ENCODE measurements at places on chromosomes 3 and 15.

DNA sequence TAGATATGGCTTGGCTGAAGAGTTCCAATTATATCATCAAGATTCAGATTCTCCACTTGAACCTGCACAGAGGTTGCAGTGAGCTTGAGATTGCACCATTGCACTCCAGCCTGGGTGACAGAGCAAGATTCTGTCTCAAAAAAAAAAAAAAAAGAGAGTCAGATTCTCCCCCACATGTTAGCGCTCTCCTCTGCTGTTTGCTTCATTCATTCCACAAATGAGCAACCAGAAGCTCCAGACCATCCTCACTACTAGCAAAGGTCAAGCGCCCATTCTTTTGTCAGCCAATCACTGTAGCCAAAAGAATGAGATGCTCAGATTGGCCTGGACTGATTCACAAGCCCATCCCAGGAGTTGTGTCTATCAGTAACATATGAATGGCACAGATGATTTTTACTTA is 28.4 kb upstream of the TCF12 start:
- no peak for DNase-seq

DNA sequence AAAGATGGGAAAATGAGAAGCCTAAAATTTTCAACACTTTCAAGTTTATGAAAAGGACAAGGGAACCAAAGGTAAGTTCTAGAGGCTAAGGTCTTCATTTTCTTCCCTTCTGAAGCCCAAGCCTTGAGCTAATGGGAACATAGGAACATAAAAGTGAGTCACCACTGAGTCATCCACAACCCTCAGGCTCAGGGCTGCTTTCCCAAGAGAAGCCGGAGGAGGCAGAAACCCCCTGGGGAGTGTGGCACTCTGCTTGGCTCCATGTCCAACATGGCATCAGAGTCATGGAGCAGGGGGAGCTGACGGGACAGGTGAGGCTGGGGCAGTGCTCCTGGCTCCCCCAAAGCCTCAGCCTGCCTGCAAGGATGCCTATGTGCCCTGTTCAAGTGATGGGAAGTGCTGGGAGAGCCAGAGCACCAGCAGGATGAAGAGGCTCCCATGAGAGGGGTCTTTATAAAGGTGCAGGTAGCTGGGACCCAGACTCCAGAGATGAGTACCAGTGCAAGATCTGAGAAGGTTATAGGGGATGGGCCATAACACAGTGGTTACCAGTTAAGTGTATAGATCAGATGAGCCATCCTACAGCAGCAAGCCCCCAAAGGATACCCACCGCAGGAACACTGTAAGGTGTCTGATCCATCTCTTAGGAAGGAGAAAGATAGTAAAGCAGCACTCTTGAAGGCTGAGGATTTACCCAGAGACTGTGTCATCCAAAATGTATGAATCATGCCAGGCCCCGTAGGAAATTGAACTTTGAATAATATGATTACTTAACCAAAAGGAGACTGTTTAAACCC is 31.8 kb upstream of the RYR3 start:
- DNase-seq, result no peak

DNA sequence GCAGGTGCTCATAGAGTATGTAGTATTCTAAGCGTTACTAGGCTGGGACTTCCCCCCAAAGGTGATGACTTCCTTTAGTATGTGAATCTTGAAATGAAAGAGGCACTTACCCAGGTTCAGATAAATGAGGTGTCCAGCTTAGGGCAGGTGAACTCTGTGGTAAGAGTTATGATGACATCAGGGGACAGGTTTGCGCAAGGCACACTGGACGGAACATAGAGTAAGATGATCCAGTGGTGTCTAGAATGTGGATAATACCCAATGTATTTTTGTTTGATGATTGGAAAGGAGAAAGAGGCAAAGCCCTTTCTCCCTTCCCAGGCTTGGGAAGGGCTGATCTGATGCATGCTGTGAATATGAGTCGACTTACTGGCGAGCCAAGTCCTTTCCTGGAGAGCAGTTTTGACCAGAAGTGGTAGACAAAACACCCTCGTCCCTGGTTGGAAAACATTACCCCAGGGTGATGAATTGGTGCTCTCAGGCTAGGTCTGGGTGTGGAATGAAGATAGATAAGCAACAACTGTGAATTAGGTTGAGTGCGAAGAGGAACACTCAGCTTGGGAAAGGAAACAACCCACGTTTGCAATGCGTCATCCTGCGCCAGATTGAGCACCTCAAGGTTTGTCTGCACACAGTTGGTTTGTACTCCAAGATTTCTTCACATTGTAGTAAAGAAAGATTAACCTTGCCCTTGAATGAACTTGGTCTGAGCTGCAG is 124.2 kb downstream of the GHSR start:
- no peak for DNase-seq

GRCh38 chr3:151835751-151836525 is 22.0 kb downstream of the AADAC start:
- no peak for DNase-seq

DNA sequence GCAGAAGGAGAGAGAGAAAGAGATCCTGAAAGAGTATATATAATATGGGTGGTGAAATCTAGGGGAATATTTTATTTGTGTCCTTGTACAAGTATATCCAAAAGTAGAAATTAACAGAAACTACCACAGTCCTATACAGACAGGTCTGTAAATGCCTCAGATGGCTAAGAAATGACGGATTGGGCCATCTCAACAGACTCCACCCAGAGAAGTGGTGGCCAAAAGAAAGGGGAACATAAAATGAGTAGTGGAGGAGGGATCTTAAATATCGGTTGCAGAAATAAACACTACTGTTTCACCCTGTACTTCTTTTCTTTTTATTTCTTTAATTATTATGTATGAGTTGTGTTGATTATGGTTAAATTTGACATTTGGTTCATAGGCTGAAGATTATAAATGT is 47.7 kb downstream of the CCR3 start:
- no peak for DNase-seq

DNA sequence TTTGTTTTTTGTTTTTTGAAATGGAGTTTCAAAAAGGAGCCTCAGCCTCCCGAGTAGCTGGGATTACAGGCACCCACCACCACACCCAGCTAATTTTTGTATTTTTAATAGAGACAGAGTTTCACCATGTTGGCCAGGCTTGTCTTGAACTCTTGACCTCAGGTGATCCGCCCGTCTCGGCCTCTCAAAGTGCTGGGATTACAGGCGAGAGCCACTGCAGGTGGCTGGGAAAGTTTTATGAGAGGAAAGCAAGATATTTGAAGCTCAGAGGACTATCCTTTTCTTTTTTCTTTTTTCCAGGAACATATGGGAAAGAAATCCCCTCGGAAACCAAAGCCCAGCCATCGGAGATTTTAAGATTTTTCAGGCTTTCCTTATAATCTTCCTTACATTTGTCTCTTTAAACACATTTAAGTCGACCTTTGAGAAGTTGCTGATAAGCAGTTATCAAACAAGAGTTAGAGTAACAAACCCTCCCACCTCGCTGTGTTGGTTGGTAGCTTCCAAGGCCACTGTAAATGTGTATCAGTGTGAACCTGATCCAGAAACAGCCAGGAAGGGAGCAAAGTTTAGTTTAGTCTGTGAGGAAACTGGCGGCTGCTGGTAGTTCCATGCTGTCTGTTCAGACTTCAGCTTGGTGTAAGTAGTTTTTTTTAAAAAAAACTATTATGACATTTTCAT is 34.5 kb upstream of the MAP3K13 start:
- no peak for DNase-seq

GRCh38 chr3:120338517-120338916 is 10.6 kb downstream of the LRRC58 start:
- DNase-seq, result no peak

DNA sequence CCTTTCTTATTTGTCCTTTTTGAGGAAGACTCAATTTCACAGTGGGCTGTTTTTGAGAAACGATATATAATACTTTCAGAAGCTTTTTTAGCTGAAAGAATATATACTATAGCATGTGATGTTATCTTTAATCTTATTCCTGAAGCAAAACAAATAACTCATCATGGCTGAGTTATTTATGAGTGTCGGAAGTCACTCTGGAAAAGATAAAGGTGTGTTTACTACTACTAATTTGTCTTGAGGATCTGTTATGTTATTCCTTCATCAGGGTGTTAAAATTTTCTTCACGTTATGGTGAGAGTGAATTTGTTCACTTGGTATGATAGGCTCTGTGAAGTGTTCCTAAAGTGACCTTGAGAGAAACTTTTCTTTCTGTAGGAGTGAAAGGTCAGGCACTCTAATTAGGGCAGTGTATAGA is 4.7 kb downstream of the TCF12 start:
- no peak for DNase-seq

- no peak for DNase-seq
Measured at GRCh38 chr3:160601288-160601687, 35.9 kb upstream of the KPNA4 start.

DNA sequence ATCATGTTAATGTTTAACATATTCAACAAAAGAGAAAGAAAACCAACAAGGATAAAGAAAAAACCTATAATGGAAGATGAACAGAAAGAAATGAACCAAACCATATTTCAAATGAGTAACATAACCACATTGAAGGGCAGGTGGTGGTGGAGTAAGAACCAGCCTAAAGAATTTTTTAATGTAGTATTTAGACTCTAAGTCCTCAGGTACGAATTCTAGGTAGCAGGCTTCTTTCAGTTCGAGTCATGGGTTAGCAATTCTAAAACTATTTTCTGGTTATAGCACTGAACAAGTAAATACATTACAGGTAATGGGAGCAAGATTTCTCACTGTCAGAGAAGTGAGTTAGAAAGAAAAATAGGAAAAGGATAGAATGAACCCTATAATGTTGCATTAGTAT is 24.4 kb downstream of the DCBLD2 start:
- no peak for DNase-seq

- DNase-seq, result no peak
Measured at GRCh38 chr3:112302881-112303763, 9.1 kb upstream of the SLC9C1 start.

- DNase-seq, result no peak
Measured at GRCh38 chr3:144810160-144810559, 838.5 kb downstream of the DIPK2A start.

- DNase-seq, result no peak
Measured at GRCh38 chr15:40082195-40082883, 26.3 kb downstream of the BMF start.

DNA sequence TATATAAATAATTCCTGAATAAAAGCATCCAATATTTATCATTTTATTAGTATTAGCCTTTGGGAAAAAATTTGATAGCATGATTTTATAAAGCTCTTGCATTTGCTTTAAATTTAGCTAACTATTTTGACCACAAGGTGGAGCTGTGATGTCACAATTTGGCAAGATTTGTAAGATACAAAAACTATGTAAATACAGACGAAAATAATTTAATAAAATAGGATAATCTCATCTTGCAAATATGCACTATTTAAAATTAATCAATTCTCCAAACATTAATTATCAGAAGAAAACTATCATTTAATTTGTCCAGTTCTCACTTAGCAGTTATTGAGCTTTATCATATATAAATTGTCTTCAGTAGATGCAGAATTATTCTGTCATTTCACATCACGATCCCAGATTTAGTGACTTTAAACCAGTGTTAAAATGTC is 95.4 kb downstream of the PLOD2 start:
- no peak for DNase-seq

GRCh38 chr15:80822676-80823075 is 43.5 kb downstream of the CEMIP start:
- DNase-seq, result no peak

DNA sequence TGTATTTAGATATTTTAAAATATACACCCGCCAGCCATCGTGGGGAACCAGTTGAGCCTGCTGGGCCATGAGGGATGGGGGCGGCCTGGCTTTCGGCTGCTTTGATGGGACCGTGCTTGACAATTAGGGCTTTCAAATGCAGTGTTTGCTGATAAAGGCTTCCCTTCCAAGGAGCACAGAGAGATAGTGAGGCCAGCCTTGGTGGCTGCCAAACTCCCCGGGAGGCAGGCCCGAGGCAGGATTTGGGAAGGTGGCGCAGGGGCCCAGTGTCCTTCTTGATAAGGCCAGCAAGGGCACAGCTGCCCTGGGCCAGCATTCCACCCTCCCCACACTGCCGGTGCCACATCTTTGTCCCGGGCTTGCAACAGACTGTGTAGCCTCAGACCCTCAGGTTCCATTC is 75.6 kb downstream of the LINGO1 start:
- no peak for DNase-seq

- DNase-seq, result no peak
Measured at GRCh38 chr15:88624156-88624970, 3.2 kb downstream of the AEN start.

DNA sequence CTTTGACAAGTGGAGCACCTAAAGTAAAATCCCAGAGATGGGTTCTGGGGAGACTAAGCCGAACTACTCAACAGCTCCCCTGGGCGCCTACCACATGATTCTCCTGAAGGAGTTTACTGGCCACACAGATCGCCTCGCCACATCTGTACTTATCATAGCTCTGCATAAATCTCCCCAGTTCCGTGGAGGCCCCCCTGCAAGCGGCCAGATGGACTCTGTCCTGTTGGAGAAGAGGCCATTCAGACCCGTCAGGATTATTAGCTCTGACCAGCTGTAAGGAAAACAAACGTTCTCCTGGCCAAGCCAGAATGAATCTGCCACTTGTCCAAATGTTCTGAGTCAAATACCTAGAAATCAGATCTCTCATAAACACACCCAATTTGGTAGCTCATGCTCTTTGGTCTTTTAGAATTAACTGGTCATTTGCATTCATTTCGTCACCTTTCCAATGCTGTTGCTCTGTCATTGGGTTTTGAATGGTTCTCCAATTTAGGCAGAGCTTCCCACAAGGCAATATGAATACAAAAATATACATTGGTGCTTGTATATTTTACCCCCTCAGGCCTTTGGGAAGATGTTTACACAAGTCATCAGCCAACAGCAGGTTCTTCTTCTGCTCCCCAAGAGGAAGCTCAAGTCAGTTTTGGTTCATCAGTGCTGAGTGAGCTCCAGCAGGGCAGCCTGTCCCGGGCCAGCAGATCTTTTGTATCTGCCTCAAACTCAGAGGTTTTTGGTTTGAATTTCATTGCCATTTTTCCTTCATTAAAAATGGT is 124.5 kb downstream of the THSD4 start:
- DNase-seq, result no peak

All from activated naive CD8-positive, alpha-beta T cell treated with anti-CD3 and anti-CD28 coated beads, Interleukin-2, amount 50 U/mL, for 16 hours (primary cell).